ENCODE measurements at places on chromosomes 6 and 20. TPM values are rescaled to one million over a fixed set of nuclear protein-coding genes. Genes with fewer than 3 reads are reported as not detected.

The RIPOR2 gene
- 2.9 TPM for total RNA-seq

The AVP gene
- total RNA-seq, result not detected

The LHFPL5 gene
- not detected for total RNA-seq

The TMEM244 gene
- total RNA-seq, result not detected

Data from smooth muscle cell of the pulmonary artery (primary cell).